ENCODE measurements at places on chromosomes 2 and 18. TPM values are rescaled to one million over a fixed set of nuclear protein-coding genes. Genes with fewer than 3 reads are reported as not detected.

EFEMP1 gene
- not detected for total RNA-seq

DHRS9 gene
- not detected for total RNA-seq

PLB1 gene
- total RNA-seq = 0.99 TPM

MOGAT1 gene
- not detected for total RNA-seq

All from activated naive CD8-positive, alpha-beta T cell treated with anti-CD3 and anti-CD28 coated beads for 36 hours (primary cell).